ENCODE measurements at places on chromosomes 1 and 21.

- no peak for DNase-seq
These were observed 75.5 kb upstream of the TNR start for GRCh38 chr1:175818929-175819328.

- no peak for DNase-seq
These were observed 867.8 kb downstream of the TTLL7 start for GRCh38 chr1:83130886-83131691.

DNA sequence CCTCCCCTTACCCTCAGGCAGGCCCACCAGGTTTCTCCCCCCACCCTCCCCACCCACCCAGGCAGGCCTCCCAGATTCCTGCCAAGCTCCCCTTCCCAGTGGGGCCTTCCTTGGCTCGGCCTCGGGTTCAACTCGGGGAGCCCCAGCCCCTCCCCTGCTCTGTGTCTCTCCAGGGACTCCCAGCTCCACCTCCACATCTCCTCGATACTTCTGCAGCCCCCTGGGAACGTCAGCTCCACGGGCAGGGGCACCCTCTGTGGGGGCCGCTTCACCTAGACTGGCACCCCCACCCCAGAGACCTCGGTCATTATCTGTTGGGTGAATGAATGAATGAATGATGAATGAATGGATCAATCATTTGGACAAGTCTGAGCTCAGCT, 775 bp downstream of the MMEL1 start:
- no peak for DNase-seq

GRCh38 chr21:36849461-36850105, 116.9 kb downstream of the HLCS start:
- no peak for DNase-seq

DNA sequence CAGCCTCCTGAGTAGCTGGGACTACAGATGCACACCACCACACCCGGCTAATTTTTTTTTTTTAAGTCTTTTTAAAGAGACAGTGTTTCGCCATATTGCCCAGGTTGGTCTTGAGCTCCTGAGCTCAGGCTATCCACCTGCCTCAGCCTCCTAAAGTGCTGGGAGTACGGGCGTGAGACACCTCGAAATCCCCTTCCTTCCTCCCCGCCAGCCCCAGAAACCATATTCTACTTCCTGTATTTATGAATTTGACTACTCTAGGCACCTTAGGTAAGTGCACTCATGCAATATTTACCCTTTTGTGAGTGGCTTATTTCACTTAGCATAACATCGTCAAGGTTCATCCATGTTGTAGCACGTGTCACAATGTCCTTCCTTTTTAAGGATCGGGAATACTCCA, 6.9 kb upstream of the LRP8 start:
- DNase-seq: no peak
